SK-N-SH (cell line): ENCODE measurements at places on chromosomes 3 and 15. TPM values are rescaled to one million over a fixed set of nuclear protein-coding genes. Genes with fewer than 3 reads are reported as not detected.
A peak's percentile ranks its signal among the peaks of the same experiment; 100 is the strongest.

CMTM8 gene
- 7.9 and 9.7 TPM in 2 replicates for polyA plus RNA-seq

DNA sequence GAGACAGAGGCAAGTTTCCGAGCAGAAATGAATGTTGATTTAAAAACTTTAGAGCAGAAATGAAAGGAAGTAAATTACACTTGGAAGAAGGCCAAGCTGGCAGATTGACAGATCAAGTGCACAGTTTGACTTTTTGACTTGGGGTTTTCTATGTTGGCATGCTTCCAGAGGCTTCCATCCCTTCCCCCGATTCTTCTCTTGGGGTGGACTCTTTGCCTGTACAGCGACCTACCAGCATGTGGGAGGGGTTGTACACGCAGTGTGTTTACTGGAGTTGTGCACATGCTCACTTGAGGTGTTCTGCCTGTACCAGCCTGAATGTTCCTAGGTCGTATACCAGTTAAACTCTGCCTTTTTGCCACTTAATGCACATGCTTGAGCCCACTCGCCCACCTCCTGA lies 701.5 kb upstream of the GBE1 start:
- 0 out of 2 replicates have a peak, but pooled peaks cover 9% of the 10 kb centered on the region for H3K27me3 ChIP-seq
- no peak for DNase-seq
- H3K4me1 ChIP-seq: no peaks in the 10 kb centered on the region
- H3K4me3 ChIP-seq: no peak overlapping the region
- no peaks in the 10 kb centered on the region for H3K36me3 ChIP-seq
- no peak overlapping the region for H3K27ac ChIP-seq

GRCh38 chr3:113231391-113231790 lies 20.0 kb downstream of the BOC start:
- H3K36me3 ChIP-seq: no peaks in the 10 kb centered on the region
- no peaks in the 10 kb centered on the region for H3K27me3 ChIP-seq
- H3K4me1 ChIP-seq: no peaks in the 10 kb centered on the region
- peak overlapping the region; percentile 70 for H3K27ac ChIP-seq
- no peak overlapping the region for H3K4me3 ChIP-seq
- DNase-seq: no peak

- peaks cover 5% of the 10 kb centered on the region; the same call in 1 of the 2 replicates for H3K4me1 ChIP-seq
- no peaks in the 10 kb centered on the region for H3K27me3 ChIP-seq
- H3K4me3 ChIP-seq: no peak overlapping the region
Observed at GRCh38 chr3:66401675-66402491, 98.9 kb downstream of the LRIG1 start.

DNA sequence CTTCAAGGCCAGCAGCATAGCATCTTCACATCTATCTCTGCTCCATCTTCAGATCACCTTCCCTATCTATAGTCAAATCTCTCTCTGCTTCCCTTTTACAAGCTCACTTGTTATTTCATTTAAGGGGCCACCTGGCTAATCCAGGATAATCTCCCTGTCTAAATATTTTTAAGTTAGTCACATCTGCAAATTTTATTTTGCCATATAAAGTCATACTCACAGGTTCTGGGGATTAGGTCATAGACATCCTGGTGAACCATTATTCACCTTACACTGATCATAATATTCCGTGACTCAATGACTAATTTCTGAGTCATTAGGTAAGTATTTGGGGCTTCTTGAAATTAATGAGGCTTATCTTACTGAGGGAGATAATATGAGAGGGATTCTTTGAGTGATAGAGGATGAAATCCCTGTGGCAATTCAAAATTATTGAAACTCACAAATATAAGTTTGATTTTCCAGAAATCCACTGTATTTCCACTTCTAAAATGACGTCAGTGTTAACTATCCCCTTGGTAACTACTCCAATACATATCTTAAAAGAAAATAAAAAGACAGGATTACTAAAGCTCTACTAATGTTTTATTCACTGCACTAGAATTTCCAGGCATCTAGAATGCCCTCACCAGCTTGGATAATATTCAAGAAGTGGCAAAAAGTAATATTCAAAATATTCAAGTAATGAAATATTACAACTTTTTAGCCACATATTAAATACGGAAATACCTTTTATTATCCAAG lies 93.7 kb upstream of the RBMS3 start:
- H3K4me1 ChIP-seq: no peaks in the 10 kb centered on the region; the same call in 1 of the 2 replicates
- no peak overlapping the region for H3K4me3 ChIP-seq
- no peaks in the 10 kb centered on the region for H3K36me3 ChIP-seq
- H3K27me3 ChIP-seq: no peaks in the 10 kb centered on the region
- no peak for DNase-seq

CASR gene
- polyA plus RNA-seq: not detected in 2 replicates

GRCh38 chr3:69658514-69659140 lies 80.6 kb upstream of the MITF start:
- H3K4me1 ChIP-seq: peaks cover 11% of the 10 kb centered on the region
- H3K27me3 ChIP-seq: peaks cover 9% of the 10 kb centered on the region; the same call in 1 of the 2 replicates
- H3K4me3 ChIP-seq: no peak overlapping the region
- H3K36me3 ChIP-seq: no peaks in the 10 kb centered on the region
- DNase-seq: peak; percentile 29

FETUB gene
- polyA plus RNA-seq: 0.05 TPM in 2 replicates

GRCh38 chr15:100790786-100791265 lies 88.8 kb upstream of the ALDH1A3 start:
- no peak overlapping the region for H3K4me3 ChIP-seq
- no peak overlapping the region for H3K27ac ChIP-seq
- no peak for DNase-seq
- no peaks in the 10 kb centered on the region for H3K4me1 ChIP-seq
- no peaks in the 10 kb centered on the region for H3K27me3 ChIP-seq
- no peaks in the 10 kb centered on the region for H3K36me3 ChIP-seq
